ENCODE measurements at places on chromosomes 13 and 19.

DNA sequence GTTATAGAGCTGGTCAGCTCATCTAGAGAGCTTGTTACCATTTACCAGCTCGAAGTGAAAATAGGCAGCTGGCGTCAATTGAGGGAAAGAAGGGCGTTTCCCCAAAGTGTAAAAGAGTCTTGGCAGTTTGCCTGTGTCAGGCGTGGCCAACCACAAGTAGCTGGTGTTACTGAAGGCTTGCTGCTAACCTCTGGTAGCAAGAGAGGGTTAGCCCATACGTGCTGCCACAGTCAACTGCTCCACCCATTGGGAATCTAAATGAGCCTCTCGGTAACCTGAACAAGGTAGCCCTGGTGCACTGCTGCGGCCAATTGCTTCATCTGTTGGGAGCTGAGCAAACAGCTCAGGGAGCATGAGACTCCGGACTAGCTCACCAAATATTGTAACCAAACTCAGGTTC lies 314.9 kb upstream of the SLITRK5 start:
- no peak for DNase-seq

GRCh38 chr19:28498404-28498976 lies 714.5 kb downstream of the UQCRFS1 start:
- DNase-seq, result no peak

- no peak for DNase-seq
These were observed 3.6 kb upstream of the FAM187B start for GRCh38 chr19:35231956-35232645.

DNA sequence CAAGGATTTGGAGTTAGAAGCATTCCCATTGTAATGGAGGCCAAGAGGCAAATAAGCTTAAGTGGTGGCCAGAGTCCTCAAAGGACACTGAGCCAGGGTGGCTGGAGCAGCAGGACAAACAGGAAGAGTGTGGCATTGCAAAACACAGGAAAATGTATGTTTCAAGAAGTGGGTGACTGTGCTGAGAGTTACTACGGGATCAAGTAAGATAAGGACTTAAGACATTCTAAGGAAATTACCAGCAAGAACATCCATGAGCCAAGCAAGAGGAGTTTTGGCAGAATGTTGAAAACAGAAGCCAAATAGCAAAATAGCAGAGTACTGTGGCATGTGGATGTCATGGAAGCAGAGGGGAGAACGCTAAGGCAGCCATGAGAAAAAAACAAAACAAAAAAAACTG lies 104.2 kb downstream of the RAP2A start:
- no peak for DNase-seq

- DNase-seq, result no peak
These were observed 151.6 kb downstream of the FOXO1 start for GRCh38 chr13:40514802-40515201.

DNA sequence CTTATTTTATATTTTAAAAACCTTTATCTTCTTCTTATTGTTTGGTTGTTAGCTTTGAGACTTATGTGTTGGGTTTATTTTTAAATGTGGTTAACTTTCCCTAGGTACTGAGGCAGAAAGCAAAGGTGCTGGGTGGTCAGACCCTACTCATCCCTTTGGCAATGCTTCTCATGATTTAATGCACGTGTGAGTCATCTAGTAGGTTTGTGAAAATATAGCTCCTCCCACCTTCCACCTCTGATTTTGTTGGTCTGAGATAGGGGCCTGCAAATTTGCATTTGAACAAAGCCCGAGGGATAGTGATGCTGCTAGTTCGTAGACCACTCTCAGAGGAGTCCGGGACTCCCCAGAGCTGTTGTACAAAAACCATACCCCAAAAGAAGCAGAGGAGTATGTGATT lies 771.3 kb upstream of the ARGLU1 start:
- DNase-seq, result no peak

DNA sequence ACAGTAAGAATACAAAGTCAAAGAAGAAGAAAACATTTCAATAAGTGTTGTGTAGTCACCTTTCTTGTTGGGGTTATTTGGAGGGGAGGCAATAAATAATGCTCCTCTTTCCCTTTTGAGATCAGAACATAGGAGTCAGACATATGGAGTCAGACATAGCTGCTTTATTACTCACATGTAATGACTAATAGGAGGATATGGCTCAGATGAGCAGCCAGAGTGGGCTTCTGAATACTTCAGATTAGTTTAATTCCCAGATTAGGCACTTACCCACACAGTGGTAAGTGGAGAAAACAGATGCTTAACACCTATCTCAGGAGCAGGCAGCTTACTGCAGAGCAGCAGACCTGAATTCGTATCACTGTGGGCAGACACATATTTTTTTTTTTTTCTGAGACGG lies 31.7 kb upstream of the C1QTNF9B start:
- no peak for DNase-seq

DNA sequence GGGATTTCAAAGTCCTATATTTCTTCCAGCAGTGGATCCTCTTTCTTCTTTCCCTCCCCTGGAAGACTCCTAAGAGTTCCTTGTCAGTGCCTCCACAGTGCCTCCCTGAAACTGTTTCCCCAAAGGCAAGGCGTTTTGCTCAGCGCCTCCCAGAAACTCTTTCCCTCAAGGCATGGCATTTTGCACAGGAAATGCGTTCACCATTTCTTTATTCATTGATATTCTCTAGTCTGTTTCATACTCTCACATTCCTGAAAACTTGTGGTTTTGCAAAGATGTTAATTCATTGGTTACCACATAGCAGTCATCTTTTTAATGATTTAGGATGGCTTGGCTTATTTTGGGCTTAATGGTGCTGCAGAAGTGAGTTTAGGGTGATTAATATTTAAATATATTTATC lies 177.3 kb upstream of the SLC10A2 start:
- no peak for DNase-seq

DNA sequence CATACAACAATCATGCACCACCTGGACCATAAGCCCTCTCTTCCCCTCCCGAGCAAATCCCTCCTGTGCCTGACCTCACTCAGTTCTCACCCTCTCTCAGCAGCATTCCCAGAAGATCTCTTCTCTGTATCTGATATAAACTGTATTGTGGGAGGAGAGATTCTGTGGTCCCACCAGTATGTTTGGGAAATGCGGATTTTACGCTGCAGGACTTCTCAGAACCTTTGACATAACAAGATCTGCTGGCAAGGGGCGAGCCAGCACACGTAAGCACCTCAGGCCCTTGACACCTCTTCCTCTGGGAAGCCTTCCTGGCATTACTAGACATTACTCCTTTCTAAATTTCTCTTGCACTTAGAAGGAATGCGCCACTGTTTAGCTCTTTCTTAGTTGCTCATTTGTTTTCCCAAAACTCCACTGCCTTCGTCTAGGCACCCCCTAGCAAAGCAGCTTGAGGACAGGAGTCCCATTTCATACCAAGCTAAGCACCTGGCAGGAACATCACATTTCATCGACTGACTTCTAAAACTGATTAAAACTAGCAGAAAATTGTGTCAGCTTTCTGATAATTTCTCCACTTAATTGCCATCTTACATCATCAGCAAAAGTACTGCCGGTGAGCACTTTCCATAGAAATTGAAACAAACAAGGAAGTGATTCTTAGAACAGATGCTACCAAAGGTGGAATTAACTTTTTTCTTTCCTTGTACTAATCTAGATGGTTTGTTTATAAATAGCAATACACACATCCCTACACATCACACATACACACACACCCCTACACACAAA lies 63.2 kb downstream of the CCDC70 start:
- no peak for DNase-seq

- no peak for DNase-seq
These were observed 17.5 kb downstream of the GPI start for GRCh38 chr19:34382471-34382870.

GRCh38 chr19:32537580-32537979 lies 43.4 kb upstream of the PDCD5 start:
- no peak for DNase-seq

DNA sequence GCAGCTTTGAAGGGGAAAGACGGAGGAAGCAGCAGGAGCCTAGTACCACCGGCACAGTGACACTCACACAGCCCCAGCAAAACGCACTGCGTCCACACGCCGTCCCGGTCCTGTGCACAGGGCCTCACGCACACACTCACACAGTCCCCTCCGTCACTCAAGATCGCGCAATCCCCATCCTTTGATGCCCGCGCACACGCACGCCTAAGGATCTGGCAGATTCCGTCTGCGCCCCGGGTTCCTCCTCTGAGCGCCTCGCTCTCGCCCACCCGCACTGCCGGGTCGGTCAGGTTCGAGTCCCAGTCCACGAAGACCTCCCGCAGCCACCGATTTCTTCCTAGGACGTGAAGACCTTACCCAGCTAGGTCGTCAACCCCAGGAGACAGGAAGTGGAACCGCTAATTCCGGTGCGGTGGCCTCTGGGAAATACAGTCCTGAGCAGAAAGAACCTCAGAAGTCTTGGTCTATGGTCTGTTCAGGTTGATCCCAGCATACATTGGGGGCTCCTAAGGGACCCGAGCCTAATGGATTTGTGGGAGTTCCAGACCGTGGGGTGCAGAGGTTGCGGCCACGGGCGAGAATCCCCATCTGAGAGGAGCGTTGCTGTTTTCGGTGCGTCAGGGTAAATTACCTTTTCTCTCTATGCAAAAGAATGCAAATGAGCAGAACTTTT lies at the start of gene ZNF780B:
ZNF780B (minus strand) TSS at position 400 of the 673 bp plus-strand sequence. CDS start 5,899 bp downstream, outside the sequence.
- peak; percentile 81 for DNase-seq

GRCh38 chr13:65597839-65598818 lies 1632.0 kb downstream of the PCDH9 start:
- no peak for DNase-seq

- no peak for DNase-seq
These were observed 1.5 kb downstream of the ZNF260 start for GRCh38 chr19:36526581-36526980.

DNA sequence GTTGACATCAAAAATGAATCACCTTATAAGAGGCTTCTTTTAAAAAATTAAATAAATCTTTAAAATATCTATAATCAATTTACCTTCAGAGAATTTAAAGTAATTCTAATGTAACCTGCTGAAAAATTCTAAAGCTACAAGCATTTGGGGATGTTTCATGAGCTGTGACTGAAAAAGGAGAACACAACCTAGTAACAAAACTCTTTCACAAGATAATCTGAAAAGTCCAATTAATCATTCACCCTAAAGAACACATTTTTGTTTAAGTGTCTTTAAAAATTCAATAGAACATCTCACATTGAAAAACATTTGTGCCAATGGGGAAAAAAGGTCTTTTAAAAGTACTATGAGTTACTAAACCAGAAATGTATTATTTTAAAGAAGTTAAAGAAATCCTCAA lies 22.8 kb downstream of the KLF12 start:
- no peak for DNase-seq

DNA sequence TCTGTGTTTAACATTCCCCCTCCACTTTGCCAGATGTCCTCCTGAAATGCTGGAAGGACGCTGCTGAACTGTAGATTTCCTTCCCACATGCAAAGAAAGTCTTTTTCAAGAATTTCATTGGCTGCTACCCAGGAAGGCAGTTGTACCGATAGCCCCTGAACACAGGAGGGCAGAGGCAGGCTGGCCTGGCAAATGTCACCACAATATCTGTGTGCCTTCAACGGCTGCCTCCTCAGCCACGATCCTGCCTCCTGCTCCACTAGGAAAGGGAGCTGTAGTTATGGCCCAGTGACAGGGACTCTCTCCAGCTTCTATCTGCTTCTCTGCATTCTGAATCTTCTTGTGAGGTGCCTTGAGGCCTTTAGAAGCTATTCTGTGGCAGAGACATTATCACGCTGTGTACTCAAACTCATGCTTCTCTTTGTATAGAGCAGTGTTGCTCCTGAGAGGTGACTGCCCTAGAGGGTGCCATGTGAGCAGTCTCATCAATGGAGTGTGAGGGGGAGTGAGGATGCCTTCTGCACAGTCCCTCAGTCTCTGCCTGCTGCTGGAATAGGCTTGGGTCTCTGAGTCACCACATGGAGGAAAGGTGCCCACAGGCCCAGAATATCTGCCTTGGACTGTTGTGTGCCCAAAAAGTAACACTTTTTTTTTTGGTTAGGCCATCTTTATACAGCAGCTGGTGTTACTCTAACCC lies 279.8 kb downstream of the DNAJC15 start:
- peak; percentile 54 for DNase-seq

DNA sequence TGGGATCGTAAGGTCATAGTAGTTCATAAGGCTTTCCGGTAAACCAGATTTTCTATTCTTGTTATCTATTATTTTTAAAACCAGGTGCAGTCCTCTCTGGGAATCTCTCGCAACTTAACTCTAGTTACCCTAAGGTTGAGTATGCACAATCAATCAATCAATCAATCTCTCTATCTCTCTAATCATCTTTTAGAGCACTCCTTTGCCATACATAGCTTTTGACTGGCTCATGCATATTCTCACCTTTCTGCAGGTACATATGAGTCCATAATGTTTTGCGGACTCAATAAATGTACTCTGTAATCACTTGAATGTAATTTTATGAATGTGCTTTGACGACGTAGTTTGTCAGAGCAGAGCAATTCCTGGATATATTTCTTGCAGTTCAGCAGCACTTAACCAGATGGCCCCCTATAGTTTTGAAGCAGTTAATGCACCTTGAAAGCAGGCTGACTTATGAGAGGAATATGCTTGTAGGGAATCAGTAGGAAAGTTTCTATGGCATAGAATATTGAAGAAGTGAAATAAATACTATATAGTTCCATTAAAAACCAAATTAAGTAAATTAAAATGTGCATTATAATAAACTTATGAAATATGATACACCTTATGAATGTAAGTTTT lies 524.7 kb downstream of the GPC5 start:
- DNase-seq, result peak; percentile 34

DNA sequence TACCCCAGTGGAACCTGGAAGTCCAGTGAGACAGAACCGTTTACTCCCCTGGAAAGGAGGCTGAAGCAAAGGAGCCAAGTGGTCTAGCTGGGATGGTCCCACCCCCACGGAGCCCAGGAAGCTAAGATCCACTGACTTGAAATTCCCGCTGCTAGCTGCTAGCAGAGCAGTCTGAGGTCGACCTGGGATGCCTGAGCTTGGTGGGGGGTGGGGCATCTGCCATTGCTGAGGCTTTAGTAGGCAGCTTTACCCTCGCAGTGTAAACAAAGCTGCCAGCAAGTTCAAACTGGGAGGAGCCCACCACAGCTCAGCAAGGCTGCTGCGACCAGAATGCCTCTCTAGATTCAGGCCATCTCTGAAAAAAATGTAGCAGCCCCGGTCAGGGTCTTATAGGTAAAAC lies 437.0 kb downstream of the SUCLA2 start:
- no peak for DNase-seq

DNA sequence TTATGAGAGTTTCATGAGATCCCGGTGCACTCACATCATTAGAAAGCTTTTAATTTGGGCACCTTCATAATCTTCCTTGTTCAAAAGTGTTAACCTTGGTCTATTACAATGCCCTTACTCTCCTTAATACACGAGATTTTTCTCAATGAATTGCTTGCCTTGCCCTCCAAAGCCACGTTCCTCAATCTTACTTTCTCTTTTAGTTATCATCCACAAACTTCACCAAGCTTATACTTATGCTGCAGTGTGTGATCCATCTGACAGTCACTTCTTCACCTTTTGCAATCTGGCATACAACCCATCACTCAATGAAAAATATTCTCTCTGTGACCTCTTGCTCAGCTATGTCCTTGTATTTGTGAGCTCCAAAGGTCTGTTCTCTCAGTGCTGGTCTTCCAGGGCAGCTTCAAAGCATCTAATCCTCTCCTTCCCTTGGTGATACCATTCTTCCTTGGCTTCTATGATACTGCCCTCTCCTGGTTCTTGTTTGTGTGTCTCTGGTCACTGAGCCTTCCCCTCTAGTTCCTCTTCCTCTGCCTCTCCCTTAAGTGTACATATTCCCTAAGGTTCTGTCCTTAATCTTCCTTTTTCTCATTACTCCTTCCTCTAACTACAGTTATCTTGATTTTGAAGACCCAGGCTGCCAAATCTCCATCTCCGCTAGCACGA lies 202.2 kb upstream of the STARD13 start:
- DNase-seq, result peak; percentile 41

GRCh38 chr13:113931841-113932459 lies 41.9 kb downstream of the C13orf46 start:
- no peak for DNase-seq

GRCh38 chr19:21508198-21508597 lies 2.8 kb downstream of the ZNF429 start:
- DNase-seq, result no peak

Measured in NAMALWA (cell line).